ENCODE measurements at places on chromosomes 1 and 21. TPM values are rescaled to one million over a fixed set of nuclear protein-coding genes. Genes with fewer than 3 reads are reported as not detected.

DNA sequence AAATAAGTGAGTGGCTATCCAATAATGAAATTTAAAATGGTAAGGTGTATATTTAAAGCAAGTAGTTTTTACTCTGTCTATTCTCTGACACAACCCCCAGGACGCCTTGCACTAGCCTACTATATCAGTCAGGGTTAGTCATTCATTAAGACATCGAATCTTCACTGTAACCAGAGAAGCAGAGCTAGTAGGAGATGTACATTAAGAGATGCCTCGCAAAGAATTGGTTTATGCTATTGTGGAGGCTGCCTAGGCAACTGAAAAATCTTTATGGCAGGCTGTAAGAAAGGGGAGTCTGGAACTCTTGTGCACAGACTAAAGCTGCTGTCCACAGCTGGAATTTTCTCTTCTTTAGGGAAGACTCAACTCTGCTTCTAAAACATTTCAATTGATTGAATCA is 28.8 kb downstream of the NTNG1 start:
- no peak for DNase-seq

NEGR1 gene
- total RNA-seq, result 15.7 TPM

GRCh38 chr1:49199564-49199963 is 422.9 kb upstream of the BEND5 start:
- no peak for DNase-seq

DNA sequence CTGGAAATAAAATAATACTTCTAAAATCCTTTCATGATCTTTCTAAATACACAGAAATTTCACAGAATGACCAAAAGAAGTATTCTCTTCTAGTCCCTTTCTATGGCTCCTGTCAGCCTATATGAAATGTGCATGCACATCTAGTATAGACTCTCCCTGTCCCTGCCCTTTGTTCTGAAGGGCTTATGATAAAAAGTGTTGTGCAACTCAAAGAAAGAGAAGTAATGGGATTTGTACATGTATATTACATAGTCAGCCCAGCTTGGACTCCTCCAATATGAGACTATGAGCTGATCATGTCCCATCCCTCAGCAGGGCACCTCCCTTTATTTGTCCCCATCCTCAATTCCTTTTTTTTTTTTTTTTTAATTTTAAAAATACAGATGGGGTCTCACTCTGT is 42.1 kb upstream of the LAX1 start:
- no peak for DNase-seq

DNA sequence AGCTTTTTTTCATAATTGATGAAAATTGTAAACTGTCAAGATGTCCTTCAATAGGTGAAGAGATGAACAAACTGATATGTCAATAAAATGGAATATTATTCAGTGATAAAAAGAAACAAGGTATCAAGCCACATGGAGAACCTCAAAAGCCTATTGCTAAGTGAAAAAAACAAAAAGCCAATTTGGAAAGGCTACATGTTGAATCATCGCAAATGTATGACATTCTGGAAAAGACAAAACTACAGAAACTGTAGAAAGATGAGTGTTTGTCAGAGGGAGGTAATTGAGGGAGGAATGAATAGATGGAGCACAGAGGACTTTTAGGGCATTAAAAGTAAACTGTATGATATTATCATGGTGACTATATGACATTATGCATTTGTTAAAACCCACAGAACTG is 34.5 kb upstream of the USP25 start:
- DNase-seq, result no peak

DNA sequence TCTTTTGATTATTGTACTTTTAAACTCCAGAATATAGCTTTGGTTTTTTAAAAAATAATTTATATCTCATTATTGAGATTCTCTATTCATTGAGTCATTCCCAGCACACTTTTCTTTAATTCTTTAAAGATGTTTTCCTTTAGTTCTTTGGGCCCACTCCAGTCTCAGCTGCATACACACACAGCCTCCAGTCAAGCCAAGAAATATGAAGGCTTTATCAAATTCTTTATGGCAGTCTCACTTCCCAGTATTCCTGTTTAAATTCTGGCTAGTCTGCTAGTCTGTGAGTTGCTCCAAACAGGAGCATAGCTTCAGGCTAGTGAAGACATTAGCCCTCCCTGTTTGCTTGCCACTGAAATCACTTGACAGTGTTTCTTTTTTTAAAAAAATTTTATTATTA is 61.2 kb downstream of the CRP start:
- DNase-seq, result no peak
